ENCODE measurements at places on chromosomes 5 and 9.

- DNase-seq, result no peak
Observed at GRCh38 chr9:26292943-26293342, 599.7 kb downstream of the CAAP1 start.

DNA sequence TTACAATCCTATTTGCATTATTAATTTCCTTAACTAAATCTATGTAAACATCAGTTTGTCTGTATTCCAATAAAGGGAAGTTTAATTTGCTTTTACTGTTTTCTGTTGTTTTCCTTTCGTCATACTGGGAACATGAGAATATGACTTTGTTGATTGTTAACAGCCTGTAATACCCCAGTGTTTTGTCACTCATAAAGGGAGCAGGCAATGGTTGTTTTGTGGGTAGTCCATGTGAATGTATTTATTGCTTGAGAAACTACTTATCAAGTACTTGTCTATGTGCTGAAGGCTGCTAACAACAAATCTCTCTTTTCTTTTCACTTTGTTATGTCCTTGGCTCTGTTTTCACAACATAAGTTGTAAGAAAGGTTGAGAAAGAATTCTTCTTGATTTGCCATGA, 1070.2 kb upstream of the ACO1 start:
- no peak for DNase-seq

- DNase-seq, result no peak
Observed at GRCh38 chr5:175477440-175477839, 920 bp upstream of the SFXN1 start.

DNA sequence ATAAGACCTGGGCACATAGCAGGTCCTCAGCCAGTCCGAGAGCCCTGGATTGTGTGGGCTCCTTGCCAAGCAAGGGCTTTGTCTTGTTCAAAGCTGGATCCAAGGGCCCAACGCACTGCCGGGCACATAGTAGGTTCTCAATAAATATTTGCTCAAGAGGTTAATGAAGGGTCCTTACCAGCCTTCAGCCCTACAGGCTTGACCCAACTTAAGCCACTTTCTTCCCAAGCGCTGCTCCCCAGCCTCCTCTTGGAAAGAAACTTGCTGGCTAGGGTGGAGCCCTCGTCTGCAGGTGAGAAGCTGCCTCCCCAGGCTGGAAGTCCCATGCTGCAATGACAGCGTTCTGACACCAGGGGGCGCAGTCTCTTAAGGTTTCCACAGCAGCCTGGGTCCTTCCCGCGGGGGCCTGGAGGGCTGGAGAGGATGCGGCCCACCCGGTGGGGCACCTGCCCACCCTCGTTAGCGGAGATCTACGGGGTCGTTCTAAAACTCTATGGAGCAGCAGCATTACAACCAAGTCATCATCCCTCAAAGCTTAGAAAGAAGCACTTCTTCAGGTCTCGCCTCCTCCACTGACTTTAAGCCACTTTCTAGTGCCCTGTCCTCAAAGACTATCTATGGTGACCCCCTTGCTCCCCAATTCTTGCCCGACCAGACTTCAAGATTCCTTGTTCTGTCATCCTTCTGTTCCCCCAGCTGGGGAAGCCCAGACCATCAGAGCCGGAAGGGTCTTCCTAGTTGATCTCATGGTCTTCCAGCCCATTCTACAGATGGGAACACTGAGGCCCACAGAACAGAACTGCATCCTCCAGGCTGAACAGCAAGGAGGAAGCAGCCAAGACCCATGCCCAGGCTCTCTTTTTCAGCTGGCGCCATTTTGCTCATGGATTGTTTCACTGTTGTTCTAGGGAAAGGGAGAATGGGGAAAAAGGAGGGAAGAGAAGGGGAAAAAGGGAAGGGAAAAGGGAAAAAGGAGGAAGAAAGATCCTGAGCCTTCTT, 115.4 kb downstream of the LHX2 start:
- peak; percentile 47 for DNase-seq

- no peak for DNase-seq
Observed at GRCh38 chr5:163460562-163461171, at the start of gene HMMR. HMMR (plus strand) TSS chr5:163460632; CDS start chr5:163460693, 61 bp downstream.

DNA sequence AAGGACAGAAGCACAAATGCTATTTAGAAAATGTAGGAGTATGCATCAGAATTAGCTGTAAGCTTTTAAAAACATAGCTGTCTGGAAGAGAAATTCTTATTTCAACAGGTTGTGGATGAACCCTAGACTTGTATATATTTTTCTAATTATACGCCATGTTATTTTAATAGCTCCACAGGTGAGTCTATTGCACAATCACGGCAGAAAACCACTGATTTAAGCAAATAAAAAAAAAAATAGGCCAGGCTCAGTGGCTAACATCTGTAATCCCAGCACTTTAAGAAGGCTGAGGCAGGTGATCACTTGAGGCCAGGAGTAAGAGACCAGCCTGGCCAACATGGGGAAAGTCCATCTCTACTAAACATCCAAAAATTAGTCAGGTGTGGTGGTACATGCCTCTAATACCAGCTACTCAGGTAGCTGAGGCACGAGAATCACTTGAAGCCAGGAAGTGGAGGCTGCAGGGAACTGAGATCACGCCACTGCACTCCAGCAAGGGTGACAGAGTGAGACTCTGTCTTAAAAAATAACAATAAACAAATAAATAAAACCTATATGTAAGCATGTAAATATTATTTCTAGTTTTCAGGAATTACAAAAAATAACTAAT, 11.7 kb downstream of the TRIM23 start:
- no peak for DNase-seq

- DNase-seq, result no peak
Observed at GRCh38 chr9:28136113-28136512, 562.8 kb upstream of the C9orf72 start.

DNA sequence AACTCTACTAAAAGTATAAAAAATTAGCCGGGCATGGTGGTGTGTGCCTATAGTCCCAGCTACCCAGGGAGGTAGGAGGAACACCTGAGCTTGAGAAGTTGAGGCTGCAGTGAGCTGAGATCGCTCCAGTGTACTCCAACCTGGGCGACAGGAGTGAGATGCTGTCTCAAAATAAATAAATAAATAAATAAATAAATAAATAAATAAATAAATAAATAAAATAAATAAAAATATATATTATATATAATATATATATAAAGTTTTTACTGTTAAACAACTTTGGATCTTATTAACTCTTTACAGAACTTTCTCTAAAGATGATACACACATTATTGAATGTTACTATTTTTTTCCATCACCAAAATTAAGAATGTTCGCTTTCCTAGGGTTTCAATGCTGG, 38.4 kb downstream of the HMGCR start:
- no peak for DNase-seq

DNA sequence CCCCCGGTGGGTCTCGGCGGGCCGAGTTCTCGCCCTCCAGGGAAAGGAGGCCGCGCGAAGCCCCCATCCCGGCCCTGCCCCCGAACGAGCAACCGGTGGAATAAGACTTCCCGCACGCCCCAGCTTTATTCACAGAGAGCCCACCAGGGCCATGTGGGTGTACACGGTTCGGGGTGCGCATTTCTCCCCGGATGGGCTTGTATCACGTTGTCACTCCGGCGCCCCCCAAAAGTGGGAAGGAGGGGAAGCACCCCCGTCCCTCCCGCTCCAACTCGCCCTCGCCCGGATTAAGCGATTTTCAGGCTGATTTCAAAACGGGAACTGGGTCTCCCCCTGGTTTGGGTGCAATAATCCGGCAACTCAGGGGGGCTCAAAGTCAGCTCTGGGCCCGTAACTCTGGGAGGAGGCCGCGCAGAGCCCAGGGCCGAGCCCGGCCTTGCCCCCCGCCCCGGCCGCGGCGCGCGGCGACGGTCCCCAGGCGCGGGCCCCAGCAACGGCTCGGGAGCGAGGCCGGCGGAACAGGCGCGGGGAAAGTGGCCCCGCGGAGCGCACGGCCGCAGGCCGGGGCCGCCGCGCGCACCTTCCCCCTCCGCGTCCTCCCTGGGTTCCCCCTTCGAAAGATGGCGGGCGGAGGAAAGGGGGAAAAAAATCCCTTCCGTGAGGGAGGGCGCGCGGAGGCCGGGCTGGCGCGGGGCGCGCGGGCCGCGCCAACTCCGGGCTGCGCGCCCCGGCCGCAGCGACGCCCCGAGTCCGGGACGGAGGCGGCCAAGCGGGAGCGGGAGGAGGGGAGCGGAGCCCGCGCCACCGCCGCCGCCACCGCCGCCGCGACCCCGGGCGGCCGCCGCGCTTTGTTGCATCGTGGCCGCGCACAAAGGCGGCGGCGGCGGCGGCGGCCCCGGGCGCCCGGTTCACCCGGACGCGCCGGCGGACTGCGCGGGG, 644 bp downstream of the BRD3 start:
- DNase-seq, result no peak

- no peak for DNase-seq
Observed at GRCh38 chr9:120186276-120186675, 393.7 kb downstream of the CDK5RAP2 start.

DNA sequence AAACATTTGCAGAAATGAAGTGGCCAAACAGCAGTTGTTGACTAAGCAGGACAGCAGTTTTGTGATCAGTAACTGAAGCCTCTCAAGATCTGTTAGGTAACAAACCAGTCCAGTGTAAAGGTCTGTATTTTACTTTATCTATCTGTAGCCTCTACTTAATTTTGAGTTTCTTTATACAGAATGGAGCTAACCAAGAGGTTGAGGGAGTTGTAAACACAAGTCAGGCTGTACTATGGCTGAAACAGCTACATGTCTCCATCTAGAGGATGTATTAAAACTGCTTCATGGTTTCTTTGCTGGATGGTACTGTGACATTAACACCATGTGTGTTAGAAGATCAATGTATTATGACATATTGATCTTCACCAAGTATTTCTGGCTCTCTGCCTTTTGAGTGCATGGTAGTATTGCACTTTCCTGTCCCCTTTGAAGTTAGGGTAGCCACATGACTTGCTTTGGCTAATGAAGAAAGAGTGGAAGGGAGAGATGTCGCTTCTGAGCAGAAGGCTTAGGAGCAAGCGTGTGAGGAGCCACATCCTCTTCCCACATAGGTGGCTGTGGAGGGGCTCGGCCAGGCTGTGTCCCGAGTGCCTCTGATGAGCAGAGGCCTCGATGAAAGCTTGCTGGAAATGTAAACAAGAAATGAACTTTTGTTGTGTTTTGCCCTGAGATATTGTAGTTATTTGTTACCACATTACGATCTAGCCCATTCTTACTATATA, 105.6 kb upstream of the PCA3 start:
- no peak for DNase-seq

DNA sequence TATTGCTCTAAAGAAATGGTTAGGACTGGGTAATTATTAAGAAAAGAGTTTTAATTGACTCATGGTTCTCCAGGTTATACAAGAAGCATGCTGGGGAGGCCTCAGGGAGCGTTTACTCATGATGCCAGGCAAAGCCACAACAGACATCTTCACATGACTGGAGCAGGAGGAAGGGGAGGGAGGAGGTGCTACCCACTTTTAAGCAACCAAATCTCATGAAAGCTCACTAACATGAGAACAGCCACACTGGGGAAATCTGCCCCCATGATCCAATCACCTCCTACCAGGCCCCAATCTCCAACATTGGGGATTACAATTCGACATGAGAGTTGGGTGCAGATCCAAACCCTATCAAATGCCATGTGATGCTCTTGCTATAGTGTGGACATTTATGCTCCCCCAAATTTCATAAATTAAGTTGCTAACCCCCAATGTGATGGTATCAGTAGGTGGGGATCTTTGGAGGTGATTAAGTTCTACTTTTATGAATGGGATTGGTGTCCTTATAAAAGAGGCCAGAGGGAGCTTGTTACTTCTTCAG, 773.6 kb upstream of the CDH10 start:
- DNase-seq, result no peak

DNA sequence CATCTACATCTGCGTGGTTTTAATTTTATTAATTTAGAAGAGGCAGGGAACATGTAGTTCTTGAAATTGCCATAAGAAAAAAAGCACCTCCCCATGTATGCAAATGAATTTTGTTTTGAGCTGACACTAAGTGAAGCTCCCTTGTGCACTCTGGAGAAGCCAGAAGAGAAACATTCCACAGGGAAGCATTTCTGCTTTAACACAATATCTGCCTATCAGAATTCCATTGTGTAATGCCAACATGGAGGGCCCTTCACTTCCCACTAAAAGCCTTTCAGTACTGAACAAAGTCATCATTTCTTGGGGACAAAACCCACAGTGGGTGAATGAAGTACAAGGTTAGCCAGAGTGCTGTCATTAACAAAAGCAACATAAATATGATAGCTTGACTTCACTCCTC, 59.7 kb downstream of the PRELID2 start:
- DNase-seq, result no peak

DNA sequence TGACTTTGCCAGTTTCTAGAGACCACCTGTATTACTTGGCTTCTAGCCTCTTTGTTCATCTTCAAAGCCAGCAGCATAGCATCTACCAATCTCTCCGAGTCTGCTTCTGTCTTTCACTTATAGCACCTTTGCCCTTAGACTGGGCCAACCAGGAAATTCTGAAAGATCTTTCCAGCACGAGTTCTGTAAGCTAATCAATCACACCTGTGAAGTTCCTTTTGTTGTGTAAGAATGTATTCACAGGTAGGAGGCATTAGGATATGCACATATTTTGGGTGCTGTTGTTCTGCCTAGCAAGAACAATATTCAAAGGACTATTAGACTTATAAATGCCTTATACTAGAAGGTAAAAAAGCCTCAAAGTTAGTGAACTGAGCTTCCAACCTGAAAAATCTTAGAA, 232.1 kb downstream of the CDH12 start:
- DNase-seq, result no peak

GRCh38 chr5:93621327-93621798, 38.3 kb downstream of the NR2F1 start:
- no peak for DNase-seq

GRCh38 chr5:134524272-134524825, 1.1 kb upstream of the JADE2 start:
- peak; percentile 58 for DNase-seq

- DNase-seq, result peak; percentile 92
Observed at GRCh38 chr5:139389701-139390638, at the start of gene MZB1. MZB1 (minus strand) TSS chr5:139389913; CDS start chr5:139389856, 57 bp downstream.

DNA sequence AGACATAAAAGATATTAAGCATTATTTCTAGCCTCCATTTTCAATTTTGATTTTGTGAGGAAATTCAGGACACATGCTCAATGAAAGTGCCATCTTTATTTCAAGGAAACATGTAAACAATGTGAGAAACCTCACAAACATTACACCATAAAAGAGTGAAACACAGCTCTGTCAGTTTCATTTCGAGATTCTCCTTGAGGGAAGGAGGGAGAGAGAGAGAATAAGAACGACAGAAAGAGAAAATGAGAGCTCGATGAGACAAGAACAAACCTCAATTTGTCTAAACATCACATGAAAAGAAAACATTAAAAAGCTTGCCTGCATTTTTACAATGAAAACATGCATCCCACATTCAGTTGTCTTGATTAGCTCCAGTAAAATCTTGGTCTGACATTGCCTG, 553.5 kb upstream of the MEF2C start:
- DNase-seq, result no peak

- DNase-seq, result no peak
Observed at GRCh38 chr9:97808415-97808814, 44.6 kb upstream of the FOXE1 start.

GRCh38 chr5:90111364-90112032, 298.1 kb downstream of the CETN3 start:
- no peak for DNase-seq

- DNase-seq, result peak; percentile 2
Observed at GRCh38 chr9:15211160-15211814, 95.7 kb downstream of the TTC39B start.

- no peak for DNase-seq
Observed at GRCh38 chr5:77641963-77642737, 3.6 kb upstream of the OTP start.

- DNase-seq, result no peak
Observed at GRCh38 chr5:66015196-66015960, 89.0 kb downstream of the ERBIN start.

Measured in NK-92 treated with Interleukin-12 subunit alpha and Interleukin-12 subunit beta, amount 100 ng/mL, for 24 hours (cell line).